NCI-H2171 (cell line): ENCODE measurements at places on chromosomes 1 and 21.

GRCh38 chr1:76433526-76433925 lies 359.0 kb downstream of the ST6GALNAC3 start:
- no peak for DNase-seq

- no peak for DNase-seq
These were observed 48.1 kb downstream of the USP1 start for GRCh38 chr1:62484824-62485468.

DNA sequence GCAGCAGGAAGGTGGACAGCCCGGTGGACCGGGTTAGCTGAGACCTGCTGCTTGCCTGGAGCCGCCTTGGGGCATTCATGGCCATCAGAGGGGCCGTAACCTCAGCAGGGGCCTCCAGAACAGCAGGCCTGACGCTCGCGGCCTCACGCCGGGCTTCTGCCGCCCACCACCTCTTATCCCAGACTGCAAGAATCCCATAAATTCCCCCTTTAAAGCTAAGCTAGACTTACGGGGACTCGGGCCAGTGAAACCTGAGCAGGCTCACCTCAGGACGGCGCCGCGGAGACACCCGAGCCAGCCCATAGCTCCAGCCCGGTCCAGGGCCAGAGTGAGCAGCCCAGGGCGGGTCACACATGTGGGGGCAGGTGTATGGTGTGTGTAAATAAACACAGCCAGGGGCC lies 132.3 kb downstream of the GLIS1 start:
- no peak for DNase-seq

DNA sequence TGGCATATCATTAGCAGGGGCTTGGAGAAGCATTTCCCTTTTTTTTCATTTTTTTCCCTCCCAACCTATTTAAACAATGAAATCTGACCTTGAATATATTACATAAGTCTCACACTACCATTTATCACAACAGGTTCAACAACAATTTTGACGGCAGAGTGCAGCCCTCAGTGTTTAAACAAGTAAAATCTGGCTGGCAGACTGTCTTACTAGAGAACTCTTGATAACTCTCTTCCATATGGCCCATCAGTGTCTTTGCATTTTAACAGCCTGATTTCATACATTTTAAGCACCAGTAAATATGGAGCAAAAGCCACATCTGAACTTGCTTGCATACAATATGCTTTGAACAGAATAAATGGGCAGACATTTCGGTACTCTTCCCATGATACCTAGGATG lies 213.0 kb downstream of the KCTD3 start:
- DNase-seq: peak; percentile 21

DNA sequence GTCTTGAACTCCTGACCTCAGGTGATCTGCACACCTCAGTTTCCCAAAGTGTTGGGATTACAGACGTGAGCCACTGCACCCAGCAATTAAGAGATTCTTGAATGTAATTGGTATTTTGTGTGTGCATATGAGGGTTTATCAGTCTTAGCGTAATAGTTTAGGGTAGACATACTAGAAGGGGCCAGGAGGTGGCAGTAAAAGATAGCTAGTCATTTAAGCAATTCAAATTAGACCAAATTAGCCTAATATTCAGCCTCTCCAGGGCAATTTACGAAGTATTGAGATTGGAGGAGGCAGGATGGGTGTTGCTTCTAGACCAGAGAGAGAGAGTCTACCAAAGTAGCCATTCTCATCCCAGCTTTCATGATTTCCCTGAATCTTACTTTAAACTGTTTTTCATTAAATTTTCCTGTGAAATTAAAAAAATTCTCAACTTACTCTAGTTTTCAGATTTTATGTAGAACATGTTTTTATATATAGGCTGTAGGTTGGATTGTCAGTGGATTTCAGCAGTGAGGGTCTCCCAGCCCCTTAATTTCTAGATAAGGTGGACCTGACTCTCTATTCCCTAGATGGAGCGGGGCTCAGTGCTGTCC lies 119.7 kb downstream of the HHAT start:
- DNase-seq: peak; percentile 39

DNA sequence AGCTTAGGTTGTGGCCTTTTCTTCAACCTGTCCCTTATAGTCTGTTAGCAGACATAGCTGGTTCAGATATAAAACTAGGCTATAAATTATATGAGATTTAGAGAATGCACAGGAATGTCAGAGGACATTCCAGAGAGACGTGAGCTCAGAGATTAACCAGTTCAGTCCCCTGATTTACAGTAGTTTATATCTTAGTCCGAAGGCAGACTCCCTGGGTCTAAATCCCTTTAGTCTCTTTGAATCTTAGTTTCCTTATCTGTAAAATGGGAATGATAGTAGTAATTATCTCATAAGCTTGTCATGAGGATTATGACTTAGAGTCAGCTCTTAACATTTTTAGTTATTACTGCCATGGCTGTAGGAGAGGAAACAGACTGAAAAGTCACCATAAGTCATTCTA lies 45.5 kb upstream of the PLXNA2 start:
- DNase-seq: no peak

- no peak for DNase-seq
These were observed 337.3 kb downstream of the PRDM2 start for GRCh38 chr1:14037101-14037847.

DNA sequence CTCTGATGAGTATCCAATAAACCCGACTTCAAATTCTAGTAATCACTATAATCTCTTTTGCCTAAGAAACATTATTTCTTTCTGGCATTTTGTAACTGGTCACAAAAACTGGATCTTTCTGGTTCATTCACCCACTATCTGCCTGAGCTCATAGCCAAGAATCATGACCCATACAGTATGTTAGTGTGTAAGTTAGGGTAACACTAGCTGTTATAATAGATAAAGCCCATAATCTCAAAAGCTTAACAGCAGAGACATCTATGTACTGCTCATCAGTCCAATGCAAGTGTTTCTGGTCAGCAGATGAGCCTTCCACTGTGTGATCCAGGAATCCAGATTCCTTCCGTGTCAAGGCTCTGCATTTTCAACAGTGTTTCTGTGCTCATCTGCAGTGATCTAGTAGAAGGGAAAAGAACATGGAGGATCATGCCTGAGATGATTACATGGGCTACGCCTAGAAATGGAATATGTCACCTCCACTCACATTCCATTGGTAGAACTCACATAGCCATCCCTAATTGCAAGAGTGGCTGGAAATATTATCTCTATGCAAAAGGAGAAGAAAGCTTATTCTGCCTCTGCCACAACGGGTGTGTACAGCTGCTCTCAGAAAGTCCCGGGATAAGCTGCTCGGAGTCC lies 27.7 kb downstream of the RRAGC start:
- DNase-seq: no peak

DNA sequence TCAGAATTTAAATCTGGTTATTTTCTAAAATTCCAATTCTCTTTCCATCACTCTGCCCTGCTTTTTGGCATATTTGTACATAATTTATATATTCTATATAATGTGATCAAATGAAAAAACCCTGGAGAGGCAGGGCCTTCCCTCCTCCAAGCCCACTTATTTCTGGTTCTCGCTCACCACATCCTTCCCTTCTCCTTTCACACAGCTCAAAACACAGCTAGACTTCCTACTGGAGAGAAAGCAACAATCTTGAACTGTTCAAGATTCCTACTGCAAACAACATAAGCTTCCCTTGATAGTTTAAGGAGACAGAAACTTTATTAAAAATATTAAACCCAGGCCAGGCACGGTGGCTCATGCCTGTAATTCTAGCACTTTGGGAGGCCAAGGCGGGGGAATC lies 7.6 kb upstream of the AIM2 start:
- no peak for DNase-seq

- no peak for DNase-seq
These were observed 186.6 kb downstream of the NTNG1 start for GRCh38 chr1:107327446-107327845.

- DNase-seq: no peak
These were observed 1.1 kb upstream of the GTF2B start for GRCh38 chr1:88892357-88892877.

GRCh38 chr1:180562640-180563025 lies 3.9 kb downstream of the OVAAL start:
- DNase-seq: no peak

DNA sequence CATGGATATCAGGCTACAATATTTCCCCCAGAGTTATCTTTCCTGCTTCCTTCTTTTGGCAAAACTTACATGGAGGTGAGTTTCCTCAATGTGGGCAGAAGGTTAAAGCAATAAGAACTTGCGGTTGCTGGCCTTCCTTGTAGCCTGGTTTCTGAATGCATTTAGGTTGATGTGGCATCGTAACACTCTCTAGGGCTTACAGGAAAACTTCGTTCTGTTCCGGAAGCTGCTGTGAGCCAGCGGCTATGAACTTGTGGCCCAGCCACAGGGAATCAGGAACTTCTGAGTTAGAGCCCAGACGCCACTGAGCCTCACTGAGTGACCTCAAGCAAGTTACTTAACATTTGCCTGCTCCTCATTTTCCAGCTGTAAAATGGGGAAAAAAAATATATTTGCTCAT lies 623.4 kb upstream of the ADAMTS5 start:
- DNase-seq: no peak

DNA sequence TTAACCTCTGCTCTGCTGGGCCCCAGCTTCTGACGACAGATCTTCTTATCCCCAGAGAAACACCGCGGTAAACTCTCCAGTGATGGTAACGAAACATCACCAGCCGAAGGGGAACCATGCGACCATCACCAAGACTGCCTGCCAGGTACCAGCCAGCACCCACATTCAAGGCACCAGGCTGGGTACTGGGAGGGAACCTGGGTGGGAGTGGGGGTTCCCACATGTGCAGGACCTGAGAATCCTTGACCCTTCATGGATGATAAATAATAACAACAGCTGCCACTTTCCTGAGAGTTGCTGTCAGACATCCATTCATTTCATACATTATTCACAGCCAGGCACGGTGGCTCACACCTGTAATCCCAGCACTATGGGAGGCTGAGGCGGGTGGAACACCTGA lies 20.8 kb downstream of the DRAXIN start:
- DNase-seq: no peak

- no peak for DNase-seq
These were observed 134.6 kb downstream of the TPR start for GRCh38 chr1:186240436-186240835.

DNA sequence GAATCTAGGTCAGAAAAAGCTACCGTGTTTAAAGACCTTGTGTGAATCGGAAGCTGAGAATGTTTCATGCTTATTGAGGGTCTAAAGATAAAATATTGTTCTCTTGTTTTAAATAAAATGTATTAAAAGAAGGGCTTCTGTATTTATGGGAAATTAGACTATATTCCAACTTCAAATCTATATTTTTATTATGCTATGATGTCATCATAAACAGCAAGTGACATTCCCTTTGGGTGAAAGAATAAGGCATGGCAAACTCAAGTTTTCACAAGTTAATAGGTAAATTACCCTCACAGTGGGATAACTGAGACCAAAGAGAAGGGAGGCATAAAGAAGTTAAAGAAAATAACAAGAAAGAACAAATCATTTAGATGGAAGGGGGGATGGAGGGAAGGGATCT lies 333.8 kb upstream of the NR5A2 start:
- DNase-seq: no peak

- no peak for DNase-seq
These were observed 40.2 kb upstream of the C1orf53 start for GRCh38 chr1:197862221-197862620.

DNA sequence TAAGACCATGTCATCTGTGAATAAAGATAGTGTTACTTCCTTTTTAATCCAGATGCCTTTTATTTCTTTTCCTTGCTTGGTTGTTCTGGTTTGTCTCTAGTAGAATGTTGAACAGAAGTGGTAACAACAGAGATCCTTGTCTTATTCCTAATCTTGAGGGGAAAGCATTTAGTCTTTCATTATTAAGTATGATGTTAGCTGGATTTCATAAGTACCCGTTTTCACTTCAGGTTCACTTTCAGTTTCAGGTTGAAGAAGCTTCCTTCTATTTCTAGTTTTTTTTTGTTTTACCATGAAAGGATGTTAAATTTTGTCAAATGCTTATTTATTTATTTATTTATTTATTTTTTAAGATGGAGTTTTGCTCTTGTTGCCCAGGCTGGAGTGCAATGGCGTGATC lies 22.3 kb upstream of the AGPAT3 start:
- no peak for DNase-seq

DNA sequence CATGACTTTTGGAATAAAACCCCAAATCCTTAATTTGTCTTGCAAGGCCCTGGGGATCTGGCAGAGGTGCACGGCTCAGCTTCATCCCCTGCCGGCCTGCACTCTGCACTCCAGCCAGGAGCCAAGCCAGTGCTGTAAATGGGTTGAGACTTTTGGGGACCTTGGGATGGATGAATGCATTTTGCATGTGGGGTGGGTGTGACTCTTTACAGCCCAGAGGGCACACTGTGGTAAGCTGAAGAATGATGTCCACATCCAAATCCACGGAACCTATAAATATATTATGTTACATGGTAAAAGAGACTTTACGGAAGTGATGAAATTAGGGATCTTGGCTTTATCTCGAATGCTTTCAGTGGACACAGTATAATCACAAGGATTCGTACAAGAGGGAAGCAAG lies 177.8 kb downstream of the EDEM3 start:
- no peak for DNase-seq

GRCh38 chr1:30613188-30613587 lies 110.2 kb downstream of the MATN1 start:
- DNase-seq: no peak

DNA sequence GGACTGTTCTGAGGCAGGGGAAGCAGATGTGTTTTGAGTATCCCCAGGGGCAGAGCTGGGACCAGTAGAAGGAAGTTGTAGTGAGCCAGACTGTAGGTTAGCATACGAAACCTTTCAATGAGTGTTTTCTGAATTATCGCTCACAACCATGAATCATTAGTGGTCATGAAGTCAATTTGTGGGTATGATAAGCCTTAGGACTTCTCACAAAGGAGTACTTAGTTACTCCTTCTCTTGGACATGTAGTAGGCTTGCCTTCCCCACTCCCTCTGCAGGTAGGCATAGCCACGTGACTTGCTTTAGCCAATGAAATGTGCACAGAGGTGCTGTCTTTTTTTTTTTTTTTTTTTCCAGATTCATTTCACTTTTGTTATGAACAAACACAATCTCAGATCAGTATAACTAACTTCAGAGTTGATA lies 23.9 kb upstream of the FAAH start:
- no peak for DNase-seq

DNA sequence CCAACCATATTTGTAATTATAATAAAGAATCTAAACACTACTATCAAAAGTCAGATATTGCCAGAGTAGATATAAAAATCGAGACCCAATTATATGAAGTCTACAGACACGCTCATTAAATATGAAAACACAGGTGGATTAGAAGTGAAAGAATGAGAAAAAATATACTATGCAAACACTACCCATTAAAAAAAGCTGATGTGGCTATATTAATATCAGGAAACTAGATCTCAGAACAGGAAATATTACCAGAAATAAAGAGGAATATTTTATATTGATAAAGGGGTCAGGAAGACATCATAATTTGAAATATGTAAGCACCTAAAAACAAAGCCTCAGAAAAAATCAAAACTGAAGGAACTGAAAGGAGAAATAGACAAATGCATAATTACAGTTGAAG lies 88.3 kb downstream of the URB2 start:
- DNase-seq: no peak

- no peak for DNase-seq
These were observed 15.0 kb upstream of the NEK7 start for GRCh38 chr1:198141668-198142351.
